SJSA1 (cell line): ENCODE measurements at places on chromosomes 2 and 18.

DNA sequence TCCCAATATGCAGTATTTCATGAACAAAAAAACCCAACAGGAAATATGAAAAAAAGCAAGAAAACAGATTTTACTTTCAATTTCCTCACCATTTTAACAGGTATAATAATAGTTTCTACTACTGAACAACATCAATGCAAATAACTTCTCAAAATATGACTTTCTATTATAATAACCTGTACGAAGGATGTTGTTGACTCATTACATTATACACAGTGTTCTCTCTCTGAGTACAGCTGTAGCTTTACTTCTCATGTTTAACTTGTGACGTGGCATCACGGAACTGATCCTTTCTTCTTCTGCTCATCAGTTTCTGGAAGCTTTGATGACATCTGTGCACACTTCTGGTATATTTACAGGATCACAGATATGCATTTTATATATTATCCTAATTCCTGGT lies 40.0 kb downstream of the FAM228A start:
- H3K27me3 ChIP-seq = no peaks in the 10 kb centered on the region
- H3K4me3 ChIP-seq = no peak overlapping the region
- peaks cover 10% of the 10 kb centered on the region; the same call in 1 of the 2 replicates for H3K4me1 ChIP-seq
- peaks cover 9% of the 10 kb centered on the region; the same call in 1 of the 2 replicates for H3K36me3 ChIP-seq

DNA sequence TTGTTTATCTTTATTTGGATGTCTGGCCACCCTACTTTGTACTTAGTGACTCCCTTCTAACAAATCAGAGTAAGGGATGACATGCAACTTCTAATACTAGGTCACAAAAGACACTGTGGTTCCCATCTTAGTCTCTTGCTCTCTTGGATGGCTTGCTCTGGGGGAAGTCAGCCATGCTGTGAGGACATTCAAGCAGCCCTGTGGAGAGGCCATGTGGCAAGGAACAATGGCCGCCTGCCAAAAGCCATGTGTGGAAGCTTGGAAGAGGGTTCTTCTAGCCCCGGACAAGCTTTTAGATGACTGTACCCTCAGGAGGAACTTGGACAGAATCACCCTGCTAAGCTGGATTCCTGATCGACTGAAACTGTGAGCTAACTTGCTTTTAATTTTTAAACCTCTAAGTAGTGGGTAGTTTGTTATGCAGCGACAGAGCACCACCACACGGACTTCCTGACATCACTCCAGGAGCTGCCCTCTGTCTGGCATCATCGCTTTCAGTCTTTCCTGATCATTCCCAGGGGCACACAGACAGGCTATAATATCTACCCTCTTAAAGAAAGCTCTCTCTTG lies 116.8 kb upstream of the ODC1 start:
- H3K36me3 ChIP-seq = peaks cover 3% of the 10 kb centered on the region
- no peak overlapping the region for H3K4me3 ChIP-seq
- no peak overlapping the region for H3K27ac ChIP-seq
- no peak for DNase-seq

- no peak overlapping the region for H3K27ac ChIP-seq
- H3K4me1 ChIP-seq = no peaks in the 10 kb centered on the region
- no peak for DNase-seq
- H3K27me3 ChIP-seq = no peaks in the 10 kb centered on the region; the same call in 1 of the 2 replicates
- H3K36me3 ChIP-seq = no peaks in the 10 kb centered on the region
These were observed 132.6 kb downstream of the MAP2 start for GRCh38 chr2:209556354-209556961.

DNA sequence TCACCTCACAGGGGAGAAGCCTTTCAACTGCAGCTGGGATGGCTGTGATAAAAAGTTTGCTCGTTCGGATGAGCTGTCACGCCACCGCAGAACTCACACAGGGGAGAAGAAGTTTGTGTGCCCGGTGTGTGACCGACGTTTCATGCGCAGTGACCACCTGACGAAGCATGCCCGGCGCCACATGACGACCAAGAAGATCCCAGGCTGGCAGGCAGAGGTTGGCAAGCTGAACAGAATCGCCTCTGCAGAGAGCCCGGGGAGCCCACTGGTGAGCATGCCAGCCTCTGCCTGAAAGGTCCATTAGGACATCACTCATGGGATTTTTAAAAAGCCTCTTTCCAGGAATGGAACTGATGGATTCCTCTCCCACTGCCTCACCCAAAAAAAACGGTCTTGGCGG lies 8.9 kb downstream of the KLF11 start:
- no peak overlapping the region for H3K4me3 ChIP-seq
- H3K36me3 ChIP-seq = peaks cover 59% of the 10 kb centered on the region
- no peak for DNase-seq
- peaks cover 9% of the 10 kb centered on the region for H3K4me1 ChIP-seq

DNA sequence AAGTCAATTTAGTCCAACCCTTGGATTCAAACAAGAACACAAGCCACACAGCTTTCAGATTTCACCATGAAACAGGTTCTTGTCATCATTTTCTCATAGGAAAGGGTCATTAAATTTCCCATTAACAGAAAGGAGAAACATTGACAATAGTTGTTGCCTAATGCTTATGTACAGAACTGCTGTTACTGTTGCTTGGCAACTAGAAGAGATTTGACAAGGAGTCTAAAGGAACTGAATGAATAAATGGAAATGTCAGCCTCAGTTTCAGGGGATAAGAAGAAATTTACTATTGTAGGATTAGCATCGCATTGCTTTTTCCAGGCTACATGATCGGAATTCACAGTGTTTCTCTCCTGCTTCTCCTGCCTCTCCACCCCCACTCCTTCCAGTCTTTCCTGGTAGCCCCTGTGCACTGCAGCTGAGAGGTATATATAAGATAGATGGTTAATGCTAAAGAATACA lies 90.3 kb downstream of the SPATS2L start:
- H3K27me3 ChIP-seq = no peaks in the 10 kb centered on the region
- H3K36me3 ChIP-seq = peaks cover 14% of the 10 kb centered on the region
- no peak for DNase-seq
- H3K4me1 ChIP-seq = peaks cover 36% of the 10 kb centered on the region
- H3K4me3 ChIP-seq = no peak overlapping the region

DNA sequence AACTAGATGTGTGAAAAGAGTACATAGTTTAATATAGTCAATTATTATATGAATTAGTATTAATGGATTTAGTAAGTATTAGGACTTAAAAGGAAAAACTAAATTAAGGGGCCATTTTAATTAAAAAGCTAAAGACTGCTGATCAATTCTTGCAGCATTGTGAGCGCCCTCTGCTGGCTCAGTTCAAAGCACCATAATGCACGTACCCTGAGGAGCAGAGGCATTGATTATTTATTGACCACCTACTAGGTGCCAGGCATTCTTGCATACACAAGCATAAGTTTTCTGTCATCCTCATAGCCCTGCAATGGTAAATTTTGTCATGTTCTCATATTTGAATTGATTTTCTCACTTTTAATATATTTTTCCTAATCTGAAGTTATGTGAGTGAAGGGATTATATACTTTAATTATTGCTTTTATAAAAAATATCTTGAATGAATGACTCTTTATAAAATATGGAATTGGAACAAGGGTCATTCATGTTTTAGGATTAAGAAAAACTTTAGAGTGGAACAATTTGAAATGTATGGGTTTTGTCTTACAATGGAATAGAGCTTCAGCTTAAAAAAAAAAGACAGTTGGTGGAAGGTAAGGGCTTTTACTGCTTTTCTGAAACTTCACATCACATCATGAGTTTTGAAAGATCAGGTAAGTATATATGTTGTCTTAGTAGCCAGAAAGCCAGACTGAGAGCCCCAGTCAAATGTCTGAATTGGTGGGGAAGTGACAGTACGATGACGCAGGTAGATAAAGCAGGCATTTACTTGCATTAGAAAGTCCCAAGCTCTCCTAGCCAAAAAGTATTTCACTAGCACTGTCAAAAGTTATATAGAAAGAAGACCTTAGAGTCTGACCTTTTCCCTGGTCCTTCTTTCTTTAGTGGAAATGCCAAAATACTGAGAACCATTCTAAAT lies 9.7 kb downstream of the ITGA4 start:
- H3K27me3 ChIP-seq = no peaks in the 10 kb centered on the region
- H3K4me3 ChIP-seq = no peak overlapping the region
- no peak overlapping the region for H3K27ac ChIP-seq
- peaks cover 41% of the 10 kb centered on the region for H3K4me1 ChIP-seq
- DNase-seq = peak; percentile 54
